ENCODE measurements at places on chromosomes 2 and 18. TPM values are rescaled to one million over a fixed set of nuclear protein-coding genes. Genes with fewer than 3 reads are reported as not detected.

Gene CFAP221
- total RNA-seq: not detected

Gene INHA
- total RNA-seq: not detected

Gene FSIP2
- total RNA-seq: under 0.01 TPM

Gene CHRNG
- total RNA-seq: not detected

Gene EGR4
- not detected for total RNA-seq

Gene TUBA4A
- total RNA-seq: 13.4 TPM

Gene ERBB4
- not detected for total RNA-seq

Gene DPP10
- not detected for total RNA-seq
